ENCODE measurements at places on chromosomes 11 and 22.

DNA sequence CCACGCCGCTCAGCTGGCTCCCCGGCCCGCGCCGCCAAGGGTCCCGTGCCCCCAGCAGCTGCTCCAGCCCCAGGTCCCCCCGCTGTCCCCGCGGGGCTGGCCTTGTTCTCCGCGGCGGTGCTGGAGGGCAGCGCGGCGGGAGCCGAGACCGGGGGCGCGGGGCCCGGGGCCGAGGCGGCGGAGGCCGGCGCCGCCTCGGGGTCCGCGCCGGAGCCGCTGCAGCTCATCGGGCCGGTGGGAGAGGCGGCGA is 128 bp downstream of the TAF10 start:
- no peak for DNase-seq

DNA sequence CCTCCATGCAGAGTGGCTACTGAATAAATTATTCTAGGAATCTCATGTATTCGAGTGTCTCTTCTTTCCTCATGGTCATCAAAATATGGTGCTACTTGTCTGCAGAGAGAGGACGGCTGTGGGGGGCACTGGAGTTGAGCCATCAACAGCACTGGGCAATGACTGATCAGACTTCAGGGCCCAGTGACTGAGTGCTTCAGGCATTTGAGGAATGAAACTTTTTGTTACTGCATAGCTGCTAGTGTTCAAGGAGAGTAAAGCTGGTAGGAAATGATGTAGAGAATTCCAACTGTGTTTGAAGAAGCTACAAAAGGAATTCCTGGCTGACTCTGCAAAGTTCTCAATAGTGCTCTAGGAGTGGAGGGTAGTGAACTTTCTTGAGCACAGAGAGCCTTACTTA is 277.7 kb downstream of the CADM1 start:
- DNase-seq: no peak

DNA sequence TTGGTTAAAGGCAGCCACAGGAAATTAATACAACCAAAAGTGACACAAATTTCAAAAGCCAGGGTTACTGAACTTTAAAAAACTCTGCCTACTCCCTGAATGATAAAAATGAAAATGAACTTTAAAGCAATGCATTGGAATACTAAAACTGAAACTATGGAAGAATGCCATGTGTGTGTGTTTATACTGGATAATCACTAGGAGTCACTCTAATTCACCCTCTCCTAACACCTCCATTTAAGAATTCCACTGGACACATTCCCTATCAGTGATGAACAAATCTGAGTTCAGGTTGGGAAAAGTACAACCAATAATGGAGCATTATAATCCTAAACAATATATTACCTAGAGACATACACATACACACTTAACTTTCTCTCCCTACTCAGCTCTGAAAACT is 27.5 kb upstream of the PLAAT3 start:
- DNase-seq: peak; percentile 48

DNA sequence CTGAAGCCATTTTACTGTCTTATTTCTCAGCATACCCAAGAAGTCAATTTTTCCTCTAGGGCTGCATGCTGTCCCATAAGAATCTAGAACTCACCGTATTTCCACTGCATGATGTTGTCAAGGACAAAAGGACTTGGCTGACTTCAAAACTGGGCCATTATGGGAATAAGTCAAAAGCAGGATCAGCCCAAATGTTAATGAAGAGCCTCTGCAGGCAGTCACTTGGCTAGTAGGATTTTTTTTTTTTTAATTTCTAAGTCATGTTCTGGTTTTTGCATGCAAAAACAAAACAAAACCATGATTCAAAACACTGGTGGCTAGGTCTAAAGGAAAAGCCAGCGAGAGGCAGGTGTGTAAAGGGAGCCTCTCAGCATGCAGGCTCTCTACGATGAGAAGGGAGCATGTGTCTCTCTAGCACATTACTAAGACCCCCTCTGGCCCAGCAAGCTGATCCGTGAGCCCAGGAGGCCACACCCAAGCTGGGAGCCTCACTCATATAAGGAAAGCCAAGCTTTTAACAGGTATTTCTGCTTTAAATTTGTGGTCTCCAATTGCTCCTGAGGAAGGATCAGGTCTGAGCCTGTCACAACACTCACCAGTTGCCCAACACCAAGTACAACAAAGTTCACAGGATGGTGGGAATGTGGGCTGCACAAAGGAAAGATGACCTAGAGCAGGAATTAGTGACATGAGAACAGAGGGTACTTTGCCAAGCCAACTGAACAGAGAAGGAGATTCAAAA is 21.4 kb upstream of the STK33 start:
- no peak for DNase-seq

- no peak for DNase-seq
Measured at GRCh38 chr11:72369743-72370142, 64.6 kb downstream of the CLPB start.

GRCh38 chr11:68927280-68928135 is 23.8 kb downstream of the IGHMBP2 start:
- no peak for DNase-seq

DNA sequence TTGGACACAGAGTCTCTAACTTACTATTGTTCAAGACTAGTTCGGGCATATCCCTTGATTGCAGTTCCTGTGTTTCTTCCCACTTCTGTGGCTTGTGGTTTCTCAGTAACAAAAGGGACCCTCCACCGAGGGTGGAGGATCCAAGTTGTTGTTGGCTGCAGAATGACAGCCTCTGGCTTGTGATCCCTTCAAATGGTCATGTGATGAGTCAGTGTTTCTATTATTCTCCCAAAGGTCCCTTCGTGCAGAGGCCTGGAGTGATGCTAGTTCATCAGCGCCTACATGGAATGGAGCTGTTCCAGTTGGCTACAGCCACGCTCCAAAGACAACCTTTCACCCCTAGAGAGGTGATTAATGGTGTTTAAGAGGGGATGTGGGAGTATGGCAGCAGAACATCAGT is 2.6 kb upstream of the VWCE start:
- peak; percentile 91 for DNase-seq

GRCh38 chr11:87897071-87897470 is 278.2 kb downstream of the RAB38 start:
- DNase-seq: no peak

DNA sequence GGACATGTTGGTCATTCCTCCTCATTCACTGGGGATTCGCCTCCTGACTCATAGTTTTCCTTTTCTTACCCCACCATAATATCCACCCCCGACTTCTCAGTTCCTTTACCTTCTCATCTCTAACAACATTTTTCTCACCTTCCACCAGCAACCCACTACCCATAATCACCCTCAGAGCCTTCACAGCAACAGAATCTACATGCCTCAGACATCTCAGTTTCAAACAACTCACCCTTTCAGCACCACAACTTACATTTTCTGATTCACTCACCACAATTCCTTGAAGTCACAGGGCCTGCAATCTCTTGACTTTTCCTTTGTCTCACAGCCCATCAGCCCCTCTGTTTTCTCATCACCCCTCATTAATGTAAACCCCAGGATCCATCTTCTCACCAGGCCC is 2.3 kb upstream of the MTNR1B start:
- DNase-seq: no peak

DNA sequence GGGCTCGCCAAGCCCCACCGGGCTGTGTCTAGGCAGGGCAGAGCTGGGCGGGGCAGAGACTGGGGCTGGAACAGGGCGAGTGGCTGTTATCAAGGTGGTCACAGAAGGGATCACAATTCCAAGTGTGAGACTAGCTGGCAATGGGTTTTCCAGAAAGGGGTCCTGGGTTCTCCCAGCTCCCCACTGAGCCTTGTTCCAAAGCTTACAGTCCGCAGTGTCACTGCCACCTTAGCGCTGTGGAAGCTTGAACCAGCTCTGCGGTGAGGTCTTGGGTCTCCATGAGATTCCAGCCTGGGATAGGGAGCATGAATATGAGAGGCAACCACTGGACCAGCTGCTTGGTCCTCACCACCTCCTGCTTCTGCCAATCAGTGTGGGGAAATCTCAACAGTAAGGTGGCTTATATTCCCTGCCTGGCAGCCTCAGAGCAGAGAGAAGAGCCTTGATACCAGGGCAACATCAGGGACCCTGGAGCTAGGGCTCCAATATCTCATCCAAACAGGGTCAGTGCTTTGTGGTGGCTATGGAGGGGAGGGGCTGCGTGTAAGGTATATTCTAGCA is 831 bp downstream of the CD44 start:
- no peak for DNase-seq

- no peak for DNase-seq
Measured at GRCh38 chr11:2409611-2410468, 9.3 kb downstream of the TSSC4 start.

- DNase-seq: no peak
Measured at GRCh38 chr22:39234472-39234787, 10.4 kb downstream of the PDGFB start.

All from GM03348 (cell line).